Calu3 (cell line): ENCODE measurements at places on chromosomes 2 and 18. TPM values are rescaled to one million over a fixed set of nuclear protein-coding genes. Genes with fewer than 3 reads are reported as not detected.

Gene HES6
- 5.9 and 8.0 TPM in 2 replicates for total RNA-seq

Gene M1AP
- not detected in 2 replicates for total RNA-seq

Gene SP5
- total RNA-seq = 0.73 TPM in 2 replicates

DNA sequence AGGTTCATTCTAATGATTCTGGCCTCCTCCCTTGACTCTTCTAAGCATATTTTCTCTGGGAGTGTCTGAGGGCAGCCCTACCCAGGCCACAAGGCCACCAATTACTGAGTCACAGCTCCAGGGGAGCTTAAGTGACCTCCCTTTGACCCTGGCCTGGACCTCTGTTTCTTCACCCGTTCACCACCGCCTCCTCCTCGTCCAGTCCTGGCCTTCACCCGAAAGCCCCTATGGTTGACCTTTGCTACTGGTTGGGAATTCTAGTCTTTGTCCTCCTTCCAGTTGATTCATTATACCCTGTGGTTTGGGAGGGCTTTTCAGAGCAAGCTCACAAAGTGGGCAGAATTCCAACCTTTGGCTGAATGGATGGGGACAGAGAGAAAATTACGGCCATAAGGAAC lies 72.6 kb downstream of the NRP2 start:
- DNase-seq = peak; percentile 76
- peak overlapping the region; percentile 83 for H3K27ac ChIP-seq
- peaks cover 10% of the 10 kb centered on the region for H3K36me3 ChIP-seq
- peak overlapping the region; percentile 39 for H3K4me3 ChIP-seq
- no peaks in the 10 kb centered on the region for H3K27me3 ChIP-seq
- H3K4me1 ChIP-seq = peaks cover 75% of the 10 kb centered on the region

GRCh38 chr2:16553226-16553625 lies 112.4 kb downstream of the CYRIA start:
- no peaks in the 10 kb centered on the region for H3K4me1 ChIP-seq
- no peak overlapping the region for H3K27ac ChIP-seq
- peak; percentile 49 for DNase-seq
- H3K4me3 ChIP-seq = no peak overlapping the region
- no peaks in the 10 kb centered on the region for H3K36me3 ChIP-seq
- H3K27me3 ChIP-seq = peaks cover 67% of the 10 kb centered on the region

GRCh38 chr2:224222291-224222690 lies 179.6 kb downstream of the FAM124B start:
- peaks cover 29% of the 10 kb centered on the region for H3K4me1 ChIP-seq
- H3K36me3 ChIP-seq = no peaks in the 10 kb centered on the region
- H3K27ac ChIP-seq = no peak overlapping the region
- H3K27me3 ChIP-seq = peaks cover 7% of the 10 kb centered on the region
- no peak overlapping the region for H3K4me3 ChIP-seq
- DNase-seq = no peak

DNA sequence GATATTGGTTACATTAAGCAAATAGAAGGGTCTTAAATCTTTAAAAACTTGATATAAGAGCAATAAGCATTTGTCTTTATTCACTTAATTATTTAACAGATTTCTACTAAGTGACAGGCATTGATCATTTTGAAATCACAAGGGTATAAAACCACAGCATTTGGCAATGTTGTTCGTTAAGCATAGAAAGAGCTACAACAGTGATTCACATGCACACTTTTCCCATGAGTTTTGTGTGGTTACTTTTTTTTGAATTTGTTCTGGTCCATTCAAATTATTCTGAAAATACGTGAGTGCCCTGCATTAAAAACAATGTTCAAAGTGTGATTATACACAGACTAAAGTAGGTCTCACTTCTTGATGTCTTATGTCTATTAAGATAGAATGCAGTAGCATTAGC lies 52.2 kb downstream of the LYPD6B start:
- H3K4me1 ChIP-seq = peaks cover 5% of the 10 kb centered on the region
- no peak overlapping the region for H3K27ac ChIP-seq
- H3K4me3 ChIP-seq = no peak overlapping the region
- DNase-seq = no peak
- no peaks in the 10 kb centered on the region for H3K36me3 ChIP-seq

- no peak overlapping the region for H3K4me3 ChIP-seq
- no peak overlapping the region for H3K27ac ChIP-seq
- no peaks in the 10 kb centered on the region for H3K36me3 ChIP-seq
- DNase-seq = no peak
- H3K4me1 ChIP-seq = no peaks in the 10 kb centered on the region
Observed at GRCh38 chr2:229164545-229165249, 106.4 kb downstream of the PID1 start.

DNA sequence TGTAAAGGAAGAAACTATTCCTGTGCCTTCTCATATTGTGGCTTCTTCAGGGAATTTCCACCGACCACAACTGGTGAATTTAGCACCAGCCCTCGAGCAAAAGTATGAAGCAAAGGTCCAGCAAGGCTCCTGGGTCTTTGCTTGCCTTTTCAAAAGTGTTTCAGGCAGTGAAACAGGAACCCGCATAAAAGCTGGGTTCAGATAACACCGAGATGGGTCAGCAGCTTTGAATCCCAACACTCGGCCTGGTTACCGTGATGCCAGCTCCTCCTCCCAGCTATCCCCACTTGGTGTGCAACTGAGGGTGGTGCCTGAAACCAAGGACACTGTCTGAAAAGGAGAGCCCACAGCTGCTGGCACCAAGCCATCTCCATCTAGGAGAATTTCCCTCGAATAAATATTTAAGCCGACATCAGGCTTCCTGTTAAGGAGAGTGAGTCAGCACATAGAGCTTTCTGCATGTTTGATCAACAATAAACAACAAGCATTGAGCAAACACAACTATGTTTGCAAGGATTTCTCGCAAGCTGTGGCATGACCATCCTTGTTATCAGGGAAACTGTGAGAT lies 69.5 kb downstream of the ANTXR1 start:
- peaks cover 5% of the 10 kb centered on the region for H3K36me3 ChIP-seq
- peaks cover 38% of the 10 kb centered on the region for H3K27me3 ChIP-seq
- no peak overlapping the region for H3K27ac ChIP-seq
- peaks cover 20% of the 10 kb centered on the region for H3K4me1 ChIP-seq
- peak; percentile 42 for DNase-seq
